Left colon (tissue), 2 donors: ENCODE measurements at places on chromosomes 2 and 18.

DNA sequence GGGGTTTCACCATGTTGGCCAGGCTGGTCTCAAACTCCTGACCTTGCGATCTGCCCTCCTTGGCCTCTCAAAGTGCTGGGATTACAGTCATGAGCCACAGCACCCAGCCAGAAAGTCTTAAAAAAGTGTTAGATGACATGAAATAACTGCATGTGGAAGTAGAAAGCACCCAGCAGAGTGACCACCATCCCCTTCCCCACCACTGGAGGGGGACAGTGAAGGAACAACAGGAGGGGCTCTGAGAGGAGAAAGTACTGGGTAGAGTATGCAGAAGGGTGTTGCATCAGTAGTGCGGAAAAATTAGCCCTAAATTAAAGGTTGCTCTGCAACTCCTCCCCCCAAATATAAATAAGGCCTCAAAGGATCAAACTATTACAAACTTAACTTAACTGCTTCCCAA, 230.5 kb downstream of the ZNF521 start:
- no peak for DNase-seq

DNA sequence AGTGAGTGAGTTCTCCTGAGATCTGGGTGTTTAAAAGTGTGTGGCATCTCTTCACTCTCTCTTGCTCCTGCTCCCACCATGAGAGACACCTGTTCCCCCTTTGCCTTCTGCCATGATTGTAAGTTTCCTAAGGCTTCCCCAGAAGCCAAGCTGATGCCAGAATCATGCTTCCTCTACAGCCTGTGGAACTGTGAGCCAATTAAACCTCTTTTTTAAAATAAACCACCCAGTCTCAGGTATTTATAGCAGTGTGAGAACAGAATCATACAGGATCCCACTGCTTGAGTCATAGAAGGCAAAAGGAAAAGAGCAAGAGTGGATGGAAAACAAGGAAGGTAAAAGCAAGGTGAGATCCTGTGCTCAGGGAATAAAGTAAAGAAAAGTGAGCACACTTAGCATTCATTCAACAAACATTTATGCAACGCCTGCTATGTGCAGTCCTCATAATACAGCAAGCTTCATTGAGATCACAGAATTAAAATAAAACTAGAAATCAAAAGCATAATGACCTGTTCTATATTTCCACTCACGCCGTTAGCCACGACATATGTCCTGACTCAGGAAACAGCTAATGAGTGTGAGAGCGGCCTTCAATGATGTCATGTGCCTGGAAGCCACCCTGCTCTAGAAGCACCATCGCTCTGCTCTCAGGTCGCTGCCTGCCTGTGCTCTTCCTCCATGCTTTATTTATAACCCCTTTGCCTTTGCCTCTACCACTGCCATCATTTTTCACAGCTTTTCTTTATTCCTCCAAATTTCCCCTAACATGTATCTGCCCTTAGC, 11.3 kb upstream of the COPS8 start:
- no peak for DNase-seq

DNA sequence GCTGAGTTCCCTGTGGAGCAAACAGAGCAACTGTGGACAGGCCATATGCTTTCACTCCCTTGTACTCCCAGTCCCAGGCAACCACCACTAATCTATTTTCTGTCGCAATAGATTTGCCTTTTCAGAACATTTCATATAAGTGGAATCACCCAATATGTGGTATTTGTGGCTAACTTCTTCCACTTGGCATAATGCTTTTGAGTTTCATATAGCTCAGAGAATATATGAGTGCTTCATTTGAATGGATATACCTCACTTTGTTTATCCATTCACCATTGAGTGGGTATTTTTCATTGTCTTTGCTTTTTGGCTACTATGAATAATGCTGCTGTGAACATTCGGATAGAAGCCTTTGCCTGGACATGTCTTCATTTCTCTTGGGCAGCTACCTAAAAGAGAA, 151.9 kb downstream of the CERS6 start:
- DNase-seq = no peak

GRCh38 chr2:186927867-186928191, 78.9 kb upstream of the ZSWIM2 start:
- DNase-seq = no peak

DNA sequence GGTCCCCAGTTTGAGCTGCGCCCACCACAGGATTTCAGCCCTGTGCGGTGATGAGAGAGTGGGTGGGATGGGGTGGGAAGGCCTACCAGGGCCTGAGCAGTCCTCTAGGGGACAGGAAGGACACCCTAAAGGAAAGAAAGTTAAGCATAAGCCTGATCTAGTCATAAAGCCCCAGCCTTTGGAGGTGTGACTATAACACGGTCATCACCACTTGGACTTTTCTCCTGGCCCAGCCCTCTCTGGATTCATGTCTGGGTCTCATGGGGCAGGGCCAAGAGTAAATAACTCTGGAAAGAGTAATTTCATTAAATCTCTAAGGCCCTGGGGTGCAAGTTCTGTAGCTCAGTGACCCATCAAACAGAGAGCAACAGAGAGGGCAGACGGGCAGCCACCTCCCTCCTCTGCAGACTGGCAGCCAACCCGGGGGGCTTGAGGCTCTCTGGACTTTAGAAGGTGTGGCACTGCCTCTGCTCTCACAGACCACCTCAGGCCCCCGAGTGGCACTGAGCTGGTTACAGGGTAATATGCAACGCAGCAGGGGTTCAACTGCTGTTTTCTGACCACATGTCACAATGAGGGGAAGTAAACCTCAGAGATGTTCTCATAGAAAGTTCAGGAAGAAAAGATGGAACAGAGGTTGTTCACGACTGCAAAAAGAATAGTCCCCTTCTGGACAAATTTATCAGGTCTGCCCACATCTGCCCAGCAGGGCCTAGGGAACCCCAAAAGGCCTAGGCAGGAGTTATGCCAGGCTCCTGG, 41.5 kb downstream of the TGFA start:
- DNase-seq = peak; percentile 42

- DNase-seq = no peak
Observed at GRCh38 chr2:238997137-238997390, 149.2 kb downstream of the TWIST2 start.

DNA sequence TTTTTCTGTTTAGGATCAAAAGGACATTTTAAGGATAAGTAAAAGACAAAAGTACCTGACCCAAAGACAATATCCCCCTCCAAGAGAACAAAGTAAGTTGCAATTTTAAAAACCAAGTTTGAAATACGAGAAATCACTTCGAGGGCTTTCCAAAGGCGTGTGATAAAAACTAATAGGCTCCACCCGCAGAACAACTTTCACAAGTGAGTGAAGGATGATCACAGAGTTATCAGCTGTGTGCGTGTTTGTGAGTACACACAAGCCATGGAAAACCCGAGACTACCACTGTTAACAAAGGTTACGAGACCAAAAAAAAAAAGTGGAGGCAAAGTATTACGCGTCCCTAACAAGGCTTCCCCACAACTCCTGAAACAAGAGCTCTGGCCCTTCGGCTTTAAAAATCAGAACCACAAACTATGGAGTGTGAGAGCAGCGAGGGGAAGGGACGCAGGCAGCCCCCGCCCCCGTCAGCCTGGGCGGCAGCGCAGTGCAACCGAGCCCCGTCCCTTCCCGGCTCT, 719 bp downstream of the SMAD2 start:
- peak; percentile 28 for DNase-seq

DNA sequence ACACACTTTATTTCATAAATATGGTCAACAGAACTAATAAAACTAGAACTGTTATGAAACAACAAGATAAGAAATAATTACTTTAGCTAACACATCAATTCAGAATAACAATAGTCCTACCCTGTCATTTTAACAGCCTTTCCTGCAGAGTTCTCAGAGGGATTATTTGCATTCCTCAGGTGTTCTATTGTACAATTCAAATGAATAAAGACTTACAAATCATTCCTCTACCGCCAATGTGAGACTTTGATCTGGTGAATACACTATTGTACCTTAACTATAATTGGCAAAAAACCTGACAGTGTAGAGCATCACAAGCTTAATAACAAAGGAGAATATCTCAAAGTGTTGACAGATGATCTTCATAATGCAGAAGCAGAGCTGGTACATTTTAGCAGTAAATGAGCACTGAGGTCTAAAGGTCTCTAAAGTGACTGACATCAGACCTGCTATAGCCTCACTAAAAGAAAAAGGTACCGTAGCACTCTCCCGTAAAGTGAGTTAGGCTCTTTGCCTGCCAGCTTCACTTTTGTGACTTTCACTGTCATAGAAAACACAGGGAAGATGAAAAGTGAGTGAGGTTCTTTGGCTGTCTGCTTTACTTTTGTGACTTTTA, 118.8 kb upstream of the SP3 start:
- DNase-seq = no peak

DNA sequence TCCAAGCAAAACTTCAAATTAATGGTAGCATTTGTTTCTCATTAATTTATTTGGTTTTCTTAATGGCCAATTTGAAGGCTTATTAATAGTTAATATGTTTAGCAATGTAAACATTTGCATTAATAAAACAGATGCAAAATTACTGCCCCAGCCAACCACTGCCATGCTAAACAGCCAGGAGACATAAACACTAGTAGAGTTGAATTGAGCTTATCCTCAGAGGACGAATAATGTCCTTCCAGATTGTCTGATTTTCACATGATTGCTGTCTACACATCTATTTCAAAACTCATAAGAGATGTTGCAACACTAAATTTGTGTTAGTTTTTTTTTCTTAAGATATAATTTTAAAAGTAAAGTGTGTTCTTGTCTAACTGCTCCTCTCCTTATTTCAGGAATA, 128.5 kb downstream of the DCC start:
- DNase-seq = no peak

DNA sequence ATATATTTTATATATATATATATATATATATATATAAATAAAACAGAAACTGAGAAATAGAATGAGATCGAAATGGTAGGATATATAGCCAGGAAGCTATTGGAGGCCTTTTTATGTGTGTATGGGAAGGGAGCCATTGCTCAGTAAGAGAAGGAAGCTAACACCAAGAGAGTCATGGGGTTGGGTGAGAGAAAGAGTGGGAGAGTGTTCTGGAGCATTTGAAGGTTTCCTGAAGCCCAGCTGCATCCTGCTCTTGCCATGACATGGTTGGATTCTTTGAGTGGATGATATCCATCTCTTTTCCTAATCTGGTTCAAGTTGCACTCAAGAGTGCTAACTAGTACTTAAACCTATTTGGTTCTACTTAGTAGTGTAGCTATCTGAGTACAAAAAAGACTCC, 282.3 kb downstream of the DYSF start:
- no peak for DNase-seq

- DNase-seq = no peak
Observed at GRCh38 chr2:216279459-216279858, 92.8 kb downstream of the MARCHF4 start.

DNA sequence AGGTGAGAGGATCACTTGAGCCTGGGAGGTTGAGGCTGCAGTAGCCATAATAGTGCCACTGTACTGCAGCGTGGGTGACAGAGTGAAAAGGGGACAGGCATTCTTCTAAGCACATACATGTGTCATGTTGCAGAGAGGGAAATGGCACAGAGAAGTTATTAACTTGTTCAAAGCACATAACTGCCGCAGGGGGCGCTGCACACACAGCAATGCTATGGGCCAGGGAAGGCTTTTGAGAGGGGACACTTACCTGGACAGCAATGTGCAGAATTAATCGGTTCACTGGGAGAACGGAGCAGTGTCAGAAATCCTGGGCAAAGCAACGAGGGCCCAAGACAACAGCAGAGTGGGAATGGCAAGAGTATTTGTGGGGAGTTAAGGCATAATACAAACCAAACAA, 2.4 kb downstream of the SCYGR8 start:
- no peak for DNase-seq

- DNase-seq = no peak
Observed at GRCh38 chr2:196742685-196743084, 56.8 kb downstream of the GTF3C3 start.

GRCh38 chr2:1455466-1455865, 42.2 kb downstream of the TPO start:
- DNase-seq = no peak

- no peak for DNase-seq
Observed at GRCh38 chr18:47163241-47163640, 12.9 kb downstream of the IER3IP1 start.

GRCh38 chr2:9539531-9539930, 16.1 kb downstream of the ADAM17 start:
- DNase-seq = no peak

DNA sequence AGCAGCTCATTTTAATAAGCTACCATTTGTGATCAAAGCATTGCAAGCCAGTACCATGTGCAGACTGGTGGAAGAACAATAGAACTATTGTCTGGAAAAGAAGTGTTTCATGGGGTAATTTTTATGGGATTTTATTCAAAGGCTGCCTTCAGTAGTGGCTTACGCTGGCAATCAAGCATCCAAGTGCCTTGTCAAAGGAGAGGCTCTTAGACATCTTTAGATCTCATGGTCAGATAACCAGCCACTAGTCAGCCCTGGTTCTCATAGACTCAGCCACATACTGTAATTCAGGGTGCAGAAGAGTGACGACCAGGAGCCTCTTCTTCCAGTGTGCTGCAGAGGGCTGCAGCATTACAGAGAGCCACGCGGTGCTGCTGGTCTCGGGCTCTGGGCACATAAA, 98.5 kb upstream of the NOSTRIN start:
- no peak for DNase-seq

DNA sequence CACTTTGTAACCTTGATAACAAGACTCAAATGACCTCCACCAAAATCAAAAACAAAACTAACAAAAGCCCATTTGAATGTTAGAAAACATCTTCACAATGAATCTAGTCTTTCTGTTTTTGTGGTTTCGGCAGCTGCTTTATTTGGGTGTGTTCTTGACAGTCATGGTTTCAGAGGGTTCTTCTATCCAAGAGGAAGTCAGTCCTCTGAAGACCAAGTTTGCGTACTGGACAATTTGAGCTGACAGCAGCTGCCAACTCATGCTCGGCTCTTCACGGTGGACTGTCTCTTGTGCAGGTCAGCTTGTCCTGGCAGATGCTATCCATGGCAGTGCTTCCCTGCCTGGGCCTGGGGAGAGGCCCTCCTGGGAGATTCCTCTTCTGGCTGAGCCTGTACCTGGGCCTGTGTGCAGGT, 91.0 kb downstream of the TMEM17 start:
- DNase-seq = no peak

DNA sequence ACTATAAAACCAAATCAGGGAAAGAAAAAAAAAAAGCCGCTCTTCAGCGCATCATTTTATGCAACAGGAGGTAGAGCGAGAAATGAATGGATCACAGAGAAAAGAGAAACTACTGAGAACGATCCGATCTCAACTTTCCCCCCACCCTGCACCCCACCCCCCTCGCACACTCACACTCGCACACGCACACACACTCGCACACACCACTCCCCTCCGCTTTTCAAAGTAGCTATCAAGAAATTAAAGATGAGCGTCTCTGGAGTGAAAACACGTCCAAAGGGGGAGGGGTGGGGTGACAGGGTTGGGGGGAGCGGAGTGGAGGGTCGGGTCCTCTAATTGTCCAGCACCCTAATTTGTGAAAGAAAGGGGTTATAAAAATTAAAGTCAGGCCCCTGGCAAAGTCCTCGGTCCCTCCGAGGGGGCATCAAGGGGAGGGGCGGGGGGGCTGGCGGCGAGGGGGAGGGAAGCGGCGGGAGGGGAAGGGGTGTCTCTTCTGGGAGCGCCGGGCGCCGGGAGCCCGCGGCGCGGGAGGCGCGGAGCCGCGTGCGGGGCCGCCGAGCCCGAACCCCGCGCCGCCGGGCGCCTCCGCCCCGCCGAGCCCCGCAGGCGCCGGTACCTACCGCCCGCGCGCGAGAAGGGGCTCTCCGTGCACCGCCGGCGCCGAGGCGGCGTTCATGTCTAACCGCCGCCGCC, 428 bp downstream of the TCF4 start:
- peak; percentile 11 for DNase-seq

- DNase-seq = peak; percentile 59
Observed at GRCh38 chr2:101998896-101999789, 7.4 kb downstream of the IL1R2 start.
